ENCODE measurements at places on chromosomes 11 and 22.

DNA sequence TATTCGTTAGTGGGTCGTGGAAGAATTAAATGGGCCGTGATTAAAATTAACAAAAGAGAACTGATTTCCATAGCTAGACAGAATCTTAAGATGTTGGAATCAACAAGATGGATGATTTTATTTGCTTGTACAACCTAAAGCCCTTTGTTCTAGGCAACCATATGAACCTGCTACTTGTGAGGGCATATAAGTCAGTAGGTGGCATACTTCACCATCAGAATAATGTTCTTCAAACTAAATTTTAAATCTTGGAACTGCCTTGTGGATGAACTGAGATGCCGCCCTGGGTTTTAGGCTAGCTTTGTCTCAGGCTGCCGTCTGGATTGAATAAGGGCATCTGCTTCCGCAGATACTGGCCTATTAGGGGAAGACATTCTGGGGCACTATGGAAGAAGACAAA, 40.9 kb downstream of the CSRP3 start:
- no peak for DNase-seq

DNA sequence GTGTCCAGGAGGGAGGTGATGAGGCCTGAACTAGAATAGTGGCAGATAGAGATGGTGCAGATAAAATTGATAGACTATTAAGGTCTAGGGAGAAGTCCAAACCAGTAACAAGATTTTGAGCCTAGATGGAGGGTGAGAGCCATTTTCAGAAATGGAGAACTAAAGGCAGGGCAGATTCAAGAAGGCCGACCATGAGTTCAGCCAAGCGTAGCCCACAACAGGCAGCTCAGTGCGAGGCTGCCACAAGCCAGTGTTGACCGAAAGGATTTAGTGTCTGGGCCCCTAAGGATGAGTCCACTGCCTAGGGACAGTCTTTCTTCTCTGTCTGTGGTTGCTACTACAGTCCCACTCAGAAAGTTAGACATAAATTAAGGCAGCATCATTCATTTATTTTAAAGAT, 51.7 kb downstream of the PPP2R1B start:
- no peak for DNase-seq

- DNase-seq: no peak
Measured at GRCh38 chr22:19527861-19528417, 3.7 kb upstream of the CLDN5 start.

DNA sequence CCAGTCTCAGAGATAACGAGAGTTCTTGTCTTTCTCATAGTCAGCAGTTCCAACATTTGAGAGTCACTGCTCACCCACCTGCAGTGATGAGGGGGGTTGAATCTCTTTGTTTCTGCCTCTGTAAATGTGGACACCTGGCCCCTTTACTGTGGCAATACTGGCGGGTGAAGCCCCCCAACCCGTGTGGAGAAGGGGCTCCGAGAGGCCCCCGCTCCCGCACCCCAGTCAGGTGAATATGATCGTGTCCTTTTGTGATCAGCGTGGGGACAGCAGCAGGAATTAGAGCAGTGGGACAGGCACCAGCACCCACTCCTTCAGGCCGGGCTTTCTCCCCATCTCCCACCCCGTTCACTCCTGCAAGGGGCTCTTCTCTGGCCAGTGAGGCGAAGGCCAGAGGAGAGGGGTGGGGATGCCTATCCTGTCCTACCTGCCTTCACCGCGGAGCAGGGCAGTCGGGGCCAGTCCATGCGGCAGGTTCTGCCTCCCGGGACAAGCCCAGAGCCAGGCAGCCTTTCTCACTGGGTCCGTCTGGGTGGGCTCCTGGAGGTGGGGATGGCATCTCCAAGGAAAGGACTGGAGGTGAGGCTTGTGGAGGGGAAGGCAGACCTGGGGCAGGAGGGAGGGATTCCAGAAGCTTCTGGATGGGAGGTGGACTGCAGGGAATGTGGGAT, 12.7 kb upstream of the CELSR1 start:
- no peak for DNase-seq

GRCh38 chr11:18615628-18616392, 16.2 kb downstream of the MISFA start:
- no peak for DNase-seq

DNA sequence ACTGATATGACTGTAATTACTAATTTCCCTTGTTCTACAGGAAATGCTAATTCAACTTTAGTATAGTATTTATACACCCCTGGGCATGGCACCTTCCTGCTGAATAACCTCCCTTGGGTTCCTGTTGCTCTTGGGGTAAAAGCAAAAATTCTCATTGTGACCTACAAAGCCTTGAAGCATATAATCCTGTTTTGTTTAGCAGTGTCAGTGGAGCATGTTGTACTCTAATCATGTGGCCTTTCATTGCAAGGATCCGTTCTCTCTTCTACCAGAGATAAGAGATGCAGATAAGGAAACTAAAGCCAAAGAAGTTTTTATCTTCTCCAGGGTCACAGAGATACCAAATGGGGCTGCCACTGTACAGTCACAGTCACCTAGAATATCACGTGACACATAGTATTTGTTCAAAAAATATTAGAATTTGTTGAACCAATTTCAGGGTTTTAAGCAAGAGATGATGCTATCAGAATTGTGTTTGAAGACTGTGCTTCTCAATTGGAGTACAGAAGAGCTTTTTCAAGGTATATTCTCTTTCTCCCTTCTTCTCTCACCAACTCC, 25.1 kb downstream of the CSRP3 start:
- DNase-seq: no peak

- no peak for DNase-seq
Measured at GRCh38 chr11:119742263-119742861, 13.4 kb upstream of the NECTIN1 start.

DNA sequence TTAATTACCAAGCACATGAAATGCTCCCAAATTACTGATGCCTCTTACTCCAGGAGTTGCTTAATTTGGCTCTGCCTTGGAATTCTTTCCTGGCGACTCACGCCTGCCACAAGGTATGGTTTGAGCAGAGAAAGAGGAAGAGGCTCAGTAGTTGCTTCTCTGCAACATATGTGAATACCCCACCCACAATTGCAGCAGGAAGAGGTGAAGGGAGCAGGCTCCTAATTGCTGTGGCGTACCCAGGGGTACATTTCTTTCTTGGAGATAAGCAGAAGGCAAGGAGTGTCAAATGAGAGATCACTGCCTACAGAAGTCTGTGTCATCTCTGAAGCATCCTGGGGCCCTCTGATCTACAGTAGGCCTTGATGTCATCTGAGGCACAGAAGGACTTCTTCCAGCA, 10.6 kb upstream of the NNMT start:
- DNase-seq: no peak

- no peak for DNase-seq
Measured at GRCh38 chr22:28810821-28811491, 10.6 kb upstream of the XBP1 start.
